ENCODE measurements at places on chromosomes 3 and 15.

GRCh38 chr15:60184579-60184978 is 180.5 kb downstream of the FOXB1 start:
- no peak for DNase-seq

- DNase-seq, result no peak
Observed at GRCh38 chr15:83569341-83569740, 84.6 kb upstream of the ADAMTSL3 start.

- DNase-seq, result no peak
Observed at GRCh38 chr3:55180161-55180560, 252.3 kb upstream of the LRTM1 start.

- DNase-seq, result no peak
Observed at GRCh38 chr15:68271854-68272471, 5.6 kb upstream of the FEM1B start.

- DNase-seq, result no peak
Observed at GRCh38 chr3:169264711-169265110, 398.8 kb downstream of the MECOM start.

DNA sequence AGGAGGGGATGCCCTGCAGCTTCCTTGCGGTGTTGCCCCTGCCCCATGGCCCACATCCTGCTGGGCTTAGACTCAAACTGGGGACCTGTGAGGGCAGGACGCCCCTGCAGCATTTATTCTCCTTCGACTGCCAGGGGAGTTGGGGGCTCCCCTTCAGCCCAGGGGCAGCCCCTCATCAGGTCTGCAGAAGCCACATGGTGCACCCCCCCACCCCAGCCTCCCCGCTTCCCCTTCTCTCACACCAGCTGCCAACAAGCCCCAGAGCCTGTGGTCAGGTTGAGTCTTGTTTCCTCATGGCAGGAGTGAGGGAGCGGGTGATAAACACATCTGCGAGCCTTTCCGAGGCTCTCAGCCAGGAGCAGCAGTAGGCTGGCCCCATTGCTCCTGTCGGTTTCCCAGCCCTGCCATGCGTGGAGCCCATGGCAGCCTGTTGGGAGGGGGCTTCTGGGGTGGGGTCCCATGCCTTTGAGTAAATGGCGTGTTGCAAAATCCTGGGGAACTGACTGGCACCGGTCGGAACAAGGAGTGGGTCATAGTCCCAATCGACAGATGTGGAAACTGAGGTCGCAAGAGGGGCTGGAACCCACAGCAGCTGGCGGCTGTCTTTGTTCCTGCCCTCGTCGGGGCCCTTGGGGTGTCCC is 27.8 kb downstream of the WNT7A start:
- no peak for DNase-seq

- DNase-seq, result no peak
Observed at GRCh38 chr3:180922242-180922641, 9.8 kb downstream of the FXR1 start.

GRCh38 chr3:13346481-13347389 is 73.4 kb downstream of the NUP210 start:
- peak; percentile 73 for DNase-seq

DNA sequence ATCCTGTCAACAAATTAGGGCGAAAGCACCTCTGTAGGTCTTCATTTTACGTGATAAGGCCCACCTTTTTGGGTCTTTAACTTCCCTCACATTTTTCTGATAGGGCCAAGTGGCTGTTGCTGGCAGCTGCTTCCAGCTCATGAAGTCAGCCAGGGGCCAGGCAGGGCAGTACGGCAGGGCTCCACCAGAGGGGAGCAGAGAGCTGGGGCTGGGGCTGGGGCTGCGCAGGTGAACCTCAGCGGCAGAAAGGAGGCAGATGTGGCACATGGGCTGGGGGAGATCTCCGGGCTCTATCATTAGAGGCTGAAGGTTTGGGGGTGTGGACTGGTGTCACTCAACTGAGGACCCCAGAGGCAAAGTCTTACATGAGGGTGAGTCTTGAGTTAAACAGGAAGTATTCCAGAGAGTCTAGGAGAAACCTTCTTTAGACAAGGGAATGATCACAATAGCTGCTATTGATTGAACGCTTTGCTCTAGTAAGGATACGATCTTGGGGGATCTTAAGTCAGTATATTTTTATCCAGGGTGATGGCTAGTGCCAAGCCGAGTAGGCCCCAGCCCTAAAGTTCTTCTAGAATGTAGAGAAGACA is 62.8 kb upstream of the MEX3B start:
- DNase-seq, result peak; percentile 84

GRCh38 chr15:60535743-60536142 is 56.8 kb upstream of the ICE2 start:
- no peak for DNase-seq

DNA sequence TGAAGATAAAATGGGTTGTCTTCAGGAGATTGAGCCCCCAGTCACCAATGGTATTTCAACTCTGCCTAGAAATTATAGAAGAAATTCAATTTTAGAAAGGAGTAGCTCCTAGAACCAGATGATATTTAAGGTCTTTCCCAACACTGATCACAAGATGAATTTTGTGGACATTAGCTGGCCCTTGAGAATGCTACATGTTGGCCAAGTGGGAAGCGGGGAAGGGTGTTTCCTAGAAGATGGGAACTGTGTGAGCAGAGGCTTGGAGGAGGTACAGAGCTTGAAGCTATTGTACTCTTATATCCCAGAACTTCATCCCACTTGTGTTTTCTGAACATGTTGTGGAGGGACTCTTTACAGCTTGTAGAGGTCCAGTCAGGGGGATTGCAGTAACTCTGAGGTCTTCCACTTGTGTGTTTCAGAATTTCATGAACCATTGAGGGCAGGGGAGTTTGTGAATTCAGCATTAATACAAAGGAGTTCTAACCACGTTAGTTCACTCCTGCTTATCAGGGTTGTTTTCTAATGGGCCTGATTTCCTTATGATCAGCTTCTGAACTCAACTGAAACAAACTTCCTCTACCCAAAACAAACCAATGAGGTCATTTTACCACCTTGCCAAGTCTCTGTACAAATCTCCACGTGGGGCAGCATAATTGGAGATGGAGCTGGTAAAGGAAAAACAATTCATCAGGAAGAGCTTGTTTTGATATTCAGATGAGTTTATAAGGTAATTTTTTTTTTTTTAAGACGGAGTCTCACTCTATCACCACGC is 152.6 kb upstream of the TPM1 start:
- no peak for DNase-seq

GRCh38 chr3:78610462-78611125 is 1157.2 kb downstream of the ROBO1 start:
- no peak for DNase-seq

GRCh38 chr3:45864760-45865519 is 21.4 kb upstream of the CCR9 start:
- peak; percentile 69 for DNase-seq

- DNase-seq, result peak; percentile 56
Observed at GRCh38 chr3:19885468-19885867, 48.5 kb downstream of the EFHB start.

GRCh38 chr15:40313531-40314398 is 6.0 kb upstream of the PLCB2 start:
- DNase-seq, result no peak

- DNase-seq, result no peak
Observed at GRCh38 chr3:68988740-68989139, 24.7 kb downstream of the EOGT start.

DNA sequence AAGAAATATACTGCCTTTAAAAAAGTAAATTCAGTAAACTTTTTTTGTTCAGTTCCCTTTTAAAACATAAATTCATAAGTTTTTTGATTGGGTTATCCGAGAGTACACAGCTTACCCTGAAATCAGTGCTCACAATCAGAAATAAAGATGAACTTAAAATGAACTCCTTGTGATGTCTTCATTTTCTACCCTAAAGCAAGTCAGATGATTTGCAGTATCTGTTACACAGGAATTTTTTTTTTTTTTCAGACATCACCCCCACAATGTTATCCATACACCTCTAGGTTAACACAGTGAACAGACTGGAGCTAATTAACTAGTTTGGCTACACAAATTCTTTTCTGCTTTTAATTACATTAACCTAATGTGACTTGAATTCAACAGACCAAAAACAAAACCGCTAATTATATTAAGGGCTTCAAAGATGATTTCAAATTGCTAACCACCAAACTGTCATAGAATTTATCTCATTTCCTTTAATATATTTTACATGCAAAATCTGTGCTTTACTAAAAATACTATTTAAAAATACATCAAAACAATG is 1042.0 kb downstream of the ROBO1 start:
- no peak for DNase-seq

GRCh38 chr3:128714887-128715491 is 11.0 kb upstream of the RAB7A start:
- peak; percentile 49 for DNase-seq
